ENCODE measurements at places on chromosomes 5 and 9.
A peak's percentile ranks its signal among the peaks of the same experiment; 100 is the strongest.

DNA sequence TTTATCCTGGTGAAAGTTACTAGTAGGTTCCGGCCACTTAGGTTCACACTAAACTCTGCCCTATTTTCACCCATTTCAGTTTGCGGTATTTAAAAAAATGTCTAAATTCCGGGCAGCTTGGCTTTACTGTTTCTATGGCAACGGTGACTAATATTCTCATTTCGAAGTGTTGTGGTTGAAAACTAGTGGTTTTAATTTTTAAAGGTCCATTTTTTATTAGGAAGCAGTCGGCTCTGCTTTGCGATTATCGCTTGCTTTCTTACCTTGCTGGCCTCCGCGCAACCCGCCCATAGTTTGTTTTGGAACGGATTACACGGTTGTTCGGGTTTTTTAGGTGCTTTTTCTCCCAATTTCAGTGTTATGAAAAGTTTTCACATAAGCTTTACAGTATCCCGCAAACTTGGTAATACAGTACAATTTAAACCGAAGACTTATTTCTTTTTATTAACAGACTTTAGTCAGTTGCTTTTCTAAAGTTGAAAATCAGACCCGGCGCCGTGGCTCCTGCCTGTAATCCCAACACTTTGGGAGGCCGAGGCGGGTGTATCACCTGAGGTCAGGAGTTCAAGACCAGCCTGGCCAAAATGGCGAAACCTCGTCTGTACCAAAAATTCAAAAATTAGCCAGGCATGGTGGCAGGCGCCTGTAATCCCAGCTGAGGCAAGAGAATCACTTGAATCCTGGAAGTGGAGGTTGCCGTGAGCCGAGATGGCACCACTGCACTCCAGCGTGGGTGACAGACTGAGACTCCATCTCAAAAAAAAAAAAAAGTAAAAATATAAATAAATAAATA is 1.6 kb downstream of the KDM4C start:
- no peak for DNase-seq

GRCh38 chr9:97572892-97573365 is 60.2 kb downstream of the TSTD2 start:
- no peak for DNase-seq

DNA sequence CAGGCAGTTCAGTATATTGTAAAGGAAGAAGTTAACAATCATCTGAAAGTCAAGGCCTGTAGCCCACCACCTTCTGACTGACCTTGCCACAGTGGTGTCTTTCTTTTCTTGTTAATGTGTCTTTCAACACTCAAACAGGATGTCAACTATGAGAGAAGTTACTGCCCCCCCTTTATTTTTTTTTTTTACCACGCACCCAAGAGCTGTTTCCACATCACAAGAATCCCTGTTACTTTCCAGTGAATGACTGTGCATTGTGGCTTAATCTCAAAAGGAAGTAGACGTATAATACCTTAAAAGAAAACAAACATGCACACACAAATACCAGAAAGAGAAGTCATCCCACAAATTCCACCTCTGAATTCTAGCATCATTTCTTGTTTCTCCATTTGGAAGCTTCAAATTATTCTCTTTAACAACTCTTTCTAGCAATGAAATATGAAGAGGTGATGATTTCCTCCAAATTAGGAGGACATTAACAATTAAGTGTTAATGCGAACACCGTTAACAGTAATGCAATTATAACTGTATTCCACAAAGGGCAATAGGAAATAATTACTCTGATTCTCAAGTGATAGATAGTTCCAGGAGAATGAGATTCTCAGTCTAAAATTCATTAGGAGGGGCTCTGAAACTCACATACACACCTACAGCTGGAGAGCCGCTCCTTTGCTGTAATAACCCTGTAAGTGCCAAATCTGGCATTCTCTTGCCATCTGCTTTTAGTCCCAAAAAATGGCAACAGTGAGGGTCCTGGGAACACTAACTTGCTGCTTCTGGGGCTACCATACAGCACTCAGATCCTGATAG is 201.0 kb downstream of the EFNA5 start:
- DNase-seq = no peak

DNA sequence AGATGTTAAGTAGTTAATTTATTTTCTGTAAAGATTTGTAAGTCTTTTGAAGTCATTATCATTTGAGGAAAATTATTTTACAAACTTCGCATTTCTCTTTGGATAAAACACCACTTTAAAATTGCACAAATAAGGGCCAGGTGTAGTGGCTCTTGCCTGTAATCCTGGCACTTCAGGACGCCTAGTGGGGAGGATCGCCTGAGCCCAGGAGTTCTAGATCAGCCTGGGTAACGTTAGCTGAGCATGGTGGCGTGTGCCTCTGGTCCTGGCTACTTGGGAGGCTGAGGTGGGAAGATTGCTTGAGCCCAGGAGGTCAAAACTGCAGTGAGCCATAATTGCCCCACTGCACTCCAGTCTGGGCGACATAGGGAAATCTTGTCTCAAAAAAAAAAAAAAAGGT is 185.5 kb downstream of the KDM4C start:
- no peak for DNase-seq

DNA sequence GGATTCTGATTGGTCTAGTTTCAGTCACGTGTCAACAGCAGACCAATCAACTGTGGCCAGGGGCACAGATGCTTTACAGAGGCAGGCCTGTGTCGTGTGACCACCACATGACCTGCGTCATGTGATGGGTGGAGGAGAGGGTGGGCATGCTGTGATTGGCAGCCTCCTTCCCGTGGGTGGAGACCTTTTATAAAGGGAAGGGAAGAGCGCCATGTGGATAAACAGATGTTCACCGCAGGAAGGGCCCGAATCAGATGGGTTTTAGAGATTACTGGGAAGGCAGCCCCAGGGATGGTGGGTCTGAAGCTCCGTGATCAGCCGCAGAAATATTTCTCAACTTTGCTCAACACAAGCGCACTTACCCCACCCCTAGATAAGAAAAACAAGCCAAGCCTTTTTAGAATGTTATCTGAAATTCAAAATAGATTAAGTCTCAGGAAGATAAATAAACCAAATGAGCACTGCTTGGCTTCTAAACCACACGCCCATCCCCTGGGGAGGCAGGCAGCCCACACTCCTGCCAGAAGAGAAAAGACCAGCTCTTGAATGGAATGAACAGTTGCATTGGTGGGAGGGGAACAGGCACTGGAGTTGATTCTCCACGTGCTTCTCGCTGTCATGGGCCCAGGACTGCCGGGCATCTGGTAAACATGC is 43.6 kb downstream of the ROPN1L start:
- DNase-seq = no peak

DNA sequence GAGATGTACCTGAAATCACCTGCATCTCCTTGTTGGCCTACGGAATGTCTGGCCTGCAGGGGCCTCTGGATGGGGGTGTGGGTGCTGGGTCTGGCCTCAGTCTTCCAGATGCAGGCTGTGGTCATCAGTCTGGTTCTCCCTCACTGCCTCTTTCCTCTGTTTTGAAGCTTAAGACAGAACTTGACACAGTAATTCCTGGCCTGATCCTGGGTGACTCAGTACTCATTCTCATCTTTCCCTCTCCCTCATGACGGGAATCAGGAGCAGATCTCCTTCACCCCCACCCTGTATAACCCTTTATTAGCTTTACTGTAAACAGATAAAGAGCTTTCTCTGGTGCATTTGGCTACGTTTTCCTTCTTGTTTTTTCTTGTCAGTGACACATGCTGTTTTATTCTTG is 89.3 kb upstream of the ADAMTS16 start:
- no peak for DNase-seq

- no peak for DNase-seq
Observed at GRCh38 chr5:60102961-60103693, 209.6 kb upstream of the PDE4D start.

DNA sequence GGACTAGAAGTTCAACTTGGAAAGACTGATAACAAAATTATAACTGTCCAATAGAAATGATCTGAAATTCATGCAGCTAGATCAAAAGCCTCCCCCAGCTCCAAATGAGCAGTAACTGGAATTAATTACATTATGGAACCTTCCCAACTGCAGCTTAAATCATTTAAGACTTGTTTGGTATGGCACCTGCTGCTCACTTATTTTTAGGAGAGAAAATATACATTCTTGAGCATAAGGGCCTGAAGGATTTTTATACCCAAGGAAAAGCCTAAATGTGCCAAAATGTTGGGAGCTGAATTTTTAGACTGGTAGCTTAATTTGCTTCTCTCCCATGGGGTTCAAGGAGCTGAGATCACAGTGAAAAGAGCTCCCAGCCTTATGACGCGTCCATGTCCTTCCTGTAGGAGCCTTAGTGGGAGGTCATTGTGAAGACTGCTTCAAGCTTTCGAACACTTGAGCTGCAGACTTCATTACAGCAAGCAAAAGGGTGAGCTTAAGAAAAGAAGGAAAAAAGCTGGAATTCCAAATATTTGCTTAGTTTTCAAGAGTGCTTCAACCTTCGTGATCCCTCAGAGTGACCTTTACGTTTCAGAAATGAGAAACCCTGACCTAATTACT is 276.0 kb downstream of the DMAC1 start:
- no peak for DNase-seq

GRCh38 chr5:127919006-127919796 is 164.4 kb upstream of the SLC12A2 start:
- no peak for DNase-seq

GRCh38 chr5:72183101-72183520 is 75.8 kb downstream of the MAP1B start:
- DNase-seq = no peak

DNA sequence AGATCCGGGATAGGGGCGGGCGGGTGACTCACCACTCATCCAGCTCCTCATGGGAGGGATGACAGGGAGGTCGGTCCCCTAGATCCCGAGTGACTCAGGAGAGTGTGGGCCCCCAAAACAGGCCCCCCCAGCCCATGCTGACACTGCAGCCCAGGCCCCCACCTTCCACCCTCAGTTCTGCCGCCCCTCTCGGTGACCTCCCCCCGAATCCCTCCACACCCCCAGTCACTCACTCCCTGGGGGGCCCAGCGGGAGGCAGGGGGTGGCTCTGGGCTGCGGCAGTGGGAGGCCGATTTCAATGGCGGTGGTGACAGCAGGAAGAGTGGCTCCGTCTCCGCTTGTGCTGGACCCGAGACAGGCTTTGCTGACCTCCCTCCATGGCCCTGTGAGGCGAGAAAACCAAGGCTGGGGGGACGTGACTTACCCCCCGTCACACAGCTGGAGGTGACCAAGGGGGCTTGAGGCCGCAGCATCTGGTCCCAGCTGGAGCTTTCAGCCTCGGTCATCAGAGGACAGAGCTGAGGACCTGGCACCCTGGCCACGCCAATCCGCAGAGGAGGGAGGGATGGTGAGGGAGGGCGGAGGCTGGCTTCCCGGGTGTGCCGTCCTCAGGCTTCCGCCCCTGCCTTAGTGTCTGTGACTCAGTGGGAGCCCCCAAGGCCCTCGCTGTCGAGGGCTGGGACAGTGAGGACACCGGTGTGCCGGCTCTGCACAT is 9.0 kb downstream of the GPSM1 start:
- no peak for DNase-seq

DNA sequence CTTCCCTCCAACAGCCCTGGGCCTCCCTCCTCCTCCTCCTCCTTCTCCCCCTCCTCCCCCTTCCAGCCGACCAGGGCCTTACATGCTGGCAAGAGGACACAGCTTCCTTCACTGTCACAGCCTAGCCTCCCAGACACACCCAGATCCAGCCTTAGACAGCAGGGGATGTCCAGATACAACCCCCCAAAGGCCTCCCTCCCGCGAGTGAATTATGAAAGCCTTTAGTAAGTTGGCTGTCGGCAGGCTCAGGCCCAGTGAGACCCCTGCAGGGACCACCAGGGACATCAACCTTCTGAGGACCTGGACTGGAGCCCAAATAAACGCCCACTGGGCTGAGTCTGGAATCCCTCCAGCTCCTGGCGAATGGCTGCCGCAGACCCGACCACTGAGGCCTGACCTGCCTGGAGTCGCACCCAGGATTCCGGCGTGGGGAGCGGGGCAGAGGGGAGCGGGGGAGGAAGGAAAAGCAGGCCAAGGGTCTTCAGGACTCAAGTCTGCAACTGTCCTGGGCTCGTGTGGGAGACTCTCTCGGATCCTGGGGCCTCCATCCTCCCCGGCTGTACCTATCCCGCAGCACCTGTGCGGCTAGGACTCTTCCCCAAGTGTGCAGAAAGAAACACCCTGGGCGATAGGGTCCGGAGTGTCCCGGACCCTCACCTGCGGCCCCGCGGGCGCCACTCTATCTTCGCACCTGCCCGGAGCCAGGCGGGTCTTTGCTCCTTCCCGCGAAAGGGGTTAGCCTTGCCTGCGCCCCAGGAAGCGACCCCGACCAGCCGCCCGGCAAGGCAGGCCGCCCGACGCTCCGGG is 705 bp downstream of the SEPTIN8 start:
- DNase-seq = peak; percentile 41

DNA sequence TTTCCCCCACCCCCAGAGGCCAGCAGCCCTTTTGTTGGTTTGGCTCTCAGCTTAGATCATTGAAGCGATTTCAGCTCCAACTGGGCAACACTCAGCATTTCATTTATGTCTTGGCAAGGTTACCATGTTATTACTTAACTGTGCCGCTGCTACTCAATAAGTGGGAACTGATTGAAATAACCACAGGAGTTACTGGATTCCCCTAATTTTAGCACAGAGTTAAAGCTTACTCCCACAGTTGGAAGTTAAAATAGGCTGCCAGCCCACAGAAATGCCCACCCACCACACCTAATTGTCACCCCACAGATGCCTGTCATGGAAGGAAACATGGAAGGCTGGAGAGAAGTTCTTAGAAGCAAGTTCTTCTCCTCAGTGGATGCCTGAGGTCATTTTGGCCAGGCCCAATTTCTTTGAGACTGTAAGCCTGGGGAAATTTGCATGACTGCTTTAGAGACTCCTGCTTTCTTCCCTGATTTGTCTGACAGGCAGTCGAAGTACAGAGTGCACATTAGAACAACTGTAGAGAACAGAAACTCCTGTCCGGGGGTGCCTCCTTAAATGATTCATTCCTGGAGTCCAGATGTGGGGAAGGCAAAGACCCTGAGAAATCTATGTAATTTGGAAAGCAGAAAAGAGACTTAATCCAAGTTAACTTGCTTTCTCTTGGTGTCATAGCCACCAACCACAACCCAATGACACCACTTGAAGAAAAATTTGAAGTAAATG is 370.0 kb downstream of the ZSWIM6 start:
- DNase-seq = no peak

GRCh38 chr5:96198356-96199058 is 234.5 kb downstream of the PCSK1 start:
- no peak for DNase-seq

DNA sequence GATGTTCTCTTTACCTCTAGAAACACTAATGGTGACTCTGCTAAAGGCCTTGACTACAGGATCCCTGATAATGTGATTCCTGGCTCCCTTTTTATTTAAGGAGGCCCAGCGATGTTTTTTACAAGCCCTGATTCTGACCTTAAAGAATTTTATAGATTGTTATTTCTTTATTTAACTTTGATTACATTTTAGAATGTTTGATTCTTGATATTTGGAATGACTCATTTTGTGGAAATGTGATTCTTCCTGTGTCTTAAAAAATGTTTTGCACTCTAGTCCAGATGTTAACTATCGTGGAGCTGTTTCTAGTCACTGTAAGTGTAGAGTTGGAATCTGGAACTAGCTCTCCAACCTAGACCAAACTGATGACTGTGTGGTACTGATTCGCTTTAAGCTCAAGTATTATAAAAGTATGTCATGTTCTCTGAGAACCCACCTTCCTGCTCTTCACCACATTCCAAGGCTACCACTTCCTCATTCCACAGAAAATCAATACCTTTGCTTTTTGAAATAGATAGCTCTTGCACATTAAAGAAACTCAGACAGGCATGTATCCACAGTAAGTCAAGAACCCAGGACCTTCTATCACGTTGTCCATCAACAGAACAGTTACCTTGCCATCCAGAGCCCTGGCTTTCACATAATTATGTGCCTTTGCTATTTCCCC is 65.2 kb downstream of the JMY start:
- no peak for DNase-seq

- DNase-seq = no peak
Observed at GRCh38 chr5:147303251-147303650, 68.4 kb downstream of the STK32A start.

GRCh38 chr5:169583101-169583423 is 511 bp upstream of the SPDL1 start:
- no peak for DNase-seq
